Fibroblast of lung (primary cell): ENCODE measurements at places on chromosomes 6 and 20.
A peak's percentile ranks its signal among the peaks of the same experiment; 100 is the strongest.

- DNase-seq, result no peak
These were observed 54.8 kb upstream of the KCNG1 start for GRCh38 chr20:51077686-51078060.

- no peak for DNase-seq
These were observed 10.8 kb upstream of the UST start for GRCh38 chr6:148735989-148736388.

GRCh38 chr20:51763965-51764602 lies 4.1 kb downstream of the ATP9A start:
- DNase-seq, result peak; percentile 51

- no peak for DNase-seq
These were observed 34.8 kb upstream of the DACT2 start for GRCh38 chr6:168354338-168354737.
